Inflammatory macrophage treated with lipopolysaccharide for 1 hour (primary cell): ENCODE measurements at places on chromosomes 4 and X.
A peak's percentile ranks its signal among the peaks of the same experiment; 100 is the strongest.

GRCh38 chr4:185404031-185404430 lies 7.4 kb downstream of the ANKRD37 start:
- no peak for DNase-seq

- DNase-seq = no peak
Observed at GRCh38 chr4:86939729-86940575, 5.1 kb downstream of the AFF1 start.

DNA sequence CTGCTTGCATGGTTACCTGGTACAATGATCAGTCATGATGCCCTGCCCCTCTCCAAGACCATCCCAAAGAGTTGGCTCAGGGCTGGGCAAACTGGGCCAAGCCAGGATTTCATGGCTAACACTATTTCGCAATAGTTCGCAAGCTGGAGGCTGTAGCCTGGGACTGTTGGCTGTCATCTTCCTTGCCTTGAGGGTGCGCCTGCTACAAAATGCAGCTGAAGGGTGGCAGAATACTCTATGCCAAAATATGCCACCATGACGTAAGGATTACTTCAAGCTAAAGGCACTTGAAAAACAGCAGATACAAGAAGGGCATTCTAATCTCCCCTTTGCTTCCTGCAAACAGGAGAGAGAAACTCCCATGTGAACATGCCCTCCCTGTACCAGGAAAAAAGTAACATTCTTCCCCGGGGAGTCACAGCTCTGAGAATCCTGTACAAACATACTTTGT lies 21.0 kb downstream of the SAT1 start:
- DNase-seq = no peak

GRCh38 chrX:23816179-23816578 lies 33.2 kb downstream of the SAT1 start:
- DNase-seq = no peak

GRCh38 chr4:1249731-1250526 lies 999 bp upstream of the CTBP1 start:
- DNase-seq = peak; percentile 29

DNA sequence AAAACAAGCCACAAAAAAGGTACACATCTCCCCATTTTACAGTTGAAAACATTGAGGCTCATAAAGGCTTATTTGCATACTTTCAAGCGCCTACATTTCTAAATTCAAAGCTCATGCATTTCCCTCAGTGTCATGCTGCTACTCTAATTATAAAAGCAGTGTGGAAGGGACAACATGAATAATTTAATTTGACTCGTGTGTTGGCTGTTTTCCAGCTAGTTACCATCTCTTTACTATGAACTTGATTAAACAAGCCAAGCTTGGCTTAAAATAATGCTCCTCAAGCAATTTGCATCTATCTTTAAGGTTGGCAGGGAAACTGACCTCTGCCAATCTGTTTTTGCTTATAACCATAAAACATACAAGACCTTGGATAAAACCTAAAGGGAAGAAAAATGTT lies 252.5 kb upstream of the NEIL3 start:
- no peak for DNase-seq

GRCh38 chrX:15750611-15751154 lies 12.6 kb downstream of the CA5B start:
- DNase-seq = no peak

GRCh38 chr4:26420438-26420837 lies 69.8 kb downstream of the CCKAR start:
- DNase-seq = no peak

- peak; percentile 75 for DNase-seq
Observed at GRCh38 chrX:69027181-69028005, 137.9 kb downstream of the PJA1 start.

GRCh38 chr4:61335241-61335763 lies 135.2 kb downstream of the ADGRL3 start:
- no peak for DNase-seq

- no peak for DNase-seq
Observed at GRCh38 chrX:150880808-150881165, 17.7 kb downstream of the CD99L2 start.

GRCh38 chr4:122762520-122762919 lies 30.0 kb downstream of the BBS12 start:
- no peak for DNase-seq

GRCh38 chr4:119872371-119873016 lies 194.2 kb downstream of the MAD2L1 start:
- DNase-seq = no peak

DNA sequence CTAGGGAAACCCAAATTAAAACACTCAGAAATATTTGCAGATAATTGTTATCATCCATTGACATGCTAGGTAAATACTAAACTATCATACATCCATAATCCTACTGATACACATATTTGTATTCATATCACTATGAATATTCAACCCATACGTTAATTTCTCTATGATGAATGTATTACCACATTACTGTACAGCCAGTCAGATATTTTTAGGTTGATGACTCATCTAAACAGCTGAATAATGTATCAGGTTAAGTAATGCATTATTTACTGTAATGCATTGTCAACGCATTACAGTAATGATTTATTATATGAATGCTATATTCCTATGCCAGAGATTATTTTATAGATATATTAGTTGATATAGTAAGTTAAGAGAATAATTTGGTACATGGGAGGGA lies 37.1 kb downstream of the VEGFC start:
- no peak for DNase-seq

DNA sequence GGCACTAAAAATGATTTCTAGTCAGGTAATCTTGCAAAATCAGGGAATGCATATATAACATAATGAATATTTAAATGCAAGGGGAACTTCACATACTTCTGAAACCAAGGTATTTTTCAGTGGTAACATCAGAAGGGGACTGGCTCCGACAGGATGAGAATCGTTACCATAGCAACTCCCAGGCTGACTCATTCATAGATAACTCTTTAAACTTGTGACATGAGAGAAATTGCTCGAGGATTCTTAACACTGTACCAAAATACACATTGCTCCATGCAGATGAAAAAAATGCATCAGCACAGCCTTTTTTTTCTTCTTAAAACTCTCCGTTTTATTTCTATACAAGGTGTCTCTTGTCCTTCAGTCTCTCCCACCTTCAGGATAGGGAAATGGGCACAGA lies 114.3 kb downstream of the GABRB1 start:
- DNase-seq = no peak

- DNase-seq = no peak
Observed at GRCh38 chrX:78514852-78515251, 144.3 kb downstream of the RTL3 start.

DNA sequence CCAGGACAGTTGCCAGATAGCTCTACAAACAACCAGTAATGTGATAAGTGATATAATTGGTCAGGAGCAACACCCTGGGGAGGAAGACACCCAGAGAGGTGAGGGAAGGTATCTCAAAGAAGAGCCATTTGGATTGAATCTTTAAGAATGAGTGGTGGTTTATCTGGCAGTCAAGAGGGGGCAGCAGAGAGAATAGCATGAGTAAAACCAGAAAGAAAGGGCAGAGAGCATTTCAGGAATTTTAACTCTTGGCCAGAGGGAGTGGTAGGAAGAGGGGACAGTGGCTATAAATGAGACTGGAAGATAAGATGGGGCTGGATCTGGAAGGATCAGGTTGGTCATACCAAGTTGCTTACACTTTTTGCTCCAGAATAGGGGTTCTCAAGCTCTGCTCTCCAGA lies 5.9 kb upstream of the SEPTIN6 start:
- peak; percentile 27 for DNase-seq
